Common myeloid progenitor, CD34-positive (primary cell): ENCODE measurements at places on chromosomes 16 and 17.

GRCh38 chr16:30526137-30526822 lies at the start of gene ZNF768:
Gene ZNF768, minus strand, starts transcription at chr16:30526566. Its CDS starts 153 bp downstream, at chr16:30526413.
- DNase-seq: peak; percentile 67

DNA sequence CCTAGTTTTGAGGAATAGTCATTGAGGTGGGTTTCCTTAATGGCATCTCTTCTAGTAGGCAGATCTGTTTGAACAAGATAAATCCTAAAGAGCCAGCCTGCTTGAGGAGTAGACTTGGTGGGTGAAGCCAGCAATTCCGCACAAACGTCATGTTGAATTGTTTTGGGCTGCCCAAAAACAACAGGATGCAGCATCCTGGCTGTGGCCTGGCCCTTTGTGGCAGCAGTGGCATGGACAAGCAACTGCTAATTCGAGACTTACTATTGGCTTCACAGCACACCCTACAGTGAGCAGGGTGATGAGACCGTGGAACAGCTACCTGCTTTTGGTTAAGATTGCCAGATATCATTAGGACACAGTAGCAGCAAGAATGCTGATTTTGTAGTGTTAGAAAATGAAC lies 9.3 kb upstream of the VPS4A start:
- DNase-seq: no peak

- DNase-seq: no peak
Measured at GRCh38 chr17:57260325-57261083, 4.2 kb downstream of the MSI2 start.

- no peak for DNase-seq
Measured at GRCh38 chr16:49498666-49499413, 125.2 kb downstream of the C16orf78 start.

DNA sequence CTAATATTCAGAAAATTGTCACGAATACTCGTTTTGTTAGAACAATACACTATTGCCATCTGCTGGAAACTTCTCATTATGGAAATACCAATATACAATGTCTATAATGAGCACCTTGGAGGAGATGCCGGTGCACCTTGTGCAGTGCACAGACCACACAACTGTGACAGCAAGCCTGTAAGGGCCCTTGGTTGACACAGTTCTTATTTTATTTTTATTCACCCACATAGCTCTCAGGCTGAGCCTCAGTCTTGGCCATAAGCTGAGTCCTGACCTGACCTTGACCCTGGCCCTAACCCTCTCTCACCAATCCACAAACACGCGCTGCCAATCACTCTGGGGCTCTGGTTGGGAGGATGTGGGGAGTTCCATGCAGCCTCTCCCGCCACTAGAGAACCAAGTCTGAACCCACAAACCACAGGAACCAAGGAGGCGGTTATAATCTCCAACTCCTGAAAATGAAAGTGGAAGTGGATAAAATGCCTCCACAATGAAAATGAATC lies 7.6 kb downstream of the AIPL1 start:
- DNase-seq: peak; percentile 86

GRCh38 chr17:49694847-49695697 lies 12.7 kb downstream of the SLC35B1 start:
- DNase-seq: peak; percentile 65

- DNase-seq: no peak
Measured at GRCh38 chr17:38425744-38426143, 2.5 kb upstream of the ARHGAP23 start.

GRCh38 chr17:59711936-59712335 lies 4.5 kb downstream of the VMP1 start:
- DNase-seq: no peak

DNA sequence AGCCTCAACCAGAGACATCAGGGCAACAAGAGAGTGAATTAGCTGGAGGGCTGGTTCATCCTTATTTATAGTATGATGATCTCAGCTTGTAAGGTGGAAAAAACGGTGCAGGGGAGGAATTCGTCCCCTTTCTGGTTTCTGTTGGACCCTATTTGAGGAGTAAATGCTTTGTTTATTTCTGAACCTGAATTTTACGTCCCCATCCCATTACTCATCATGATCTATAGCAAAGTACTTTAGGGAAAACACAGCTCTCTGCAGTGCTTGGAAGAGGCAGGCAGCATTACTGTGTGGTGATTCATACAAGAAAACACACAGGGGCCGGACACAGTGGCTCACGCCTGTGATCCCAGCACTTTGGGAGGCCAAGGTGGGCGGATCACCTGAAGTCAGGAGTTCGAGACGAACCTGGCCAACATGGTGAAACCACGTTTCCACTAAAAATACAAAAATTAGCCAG lies 8.0 kb upstream of the VAT1L start:
- no peak for DNase-seq
